ENCODE measurements at places on chromosomes 1 and 21. TPM values are rescaled to one million over a fixed set of nuclear protein-coding genes. Genes with fewer than 3 reads are reported as not detected.

- DNase-seq: no peak
These were observed 37.0 kb downstream of the NDUFS5 start for GRCh38 chr1:39063191-39063590.

GRCh38 chr1:50705041-50705440 lies 255.0 kb downstream of the FAF1 start:
- DNase-seq: no peak

- no peak for DNase-seq
These were observed 4.4 kb downstream of the ST3GAL3 start for GRCh38 chr1:43711524-43712386.

Gene C1orf116
- 1.3 TPM for total RNA-seq

DNA sequence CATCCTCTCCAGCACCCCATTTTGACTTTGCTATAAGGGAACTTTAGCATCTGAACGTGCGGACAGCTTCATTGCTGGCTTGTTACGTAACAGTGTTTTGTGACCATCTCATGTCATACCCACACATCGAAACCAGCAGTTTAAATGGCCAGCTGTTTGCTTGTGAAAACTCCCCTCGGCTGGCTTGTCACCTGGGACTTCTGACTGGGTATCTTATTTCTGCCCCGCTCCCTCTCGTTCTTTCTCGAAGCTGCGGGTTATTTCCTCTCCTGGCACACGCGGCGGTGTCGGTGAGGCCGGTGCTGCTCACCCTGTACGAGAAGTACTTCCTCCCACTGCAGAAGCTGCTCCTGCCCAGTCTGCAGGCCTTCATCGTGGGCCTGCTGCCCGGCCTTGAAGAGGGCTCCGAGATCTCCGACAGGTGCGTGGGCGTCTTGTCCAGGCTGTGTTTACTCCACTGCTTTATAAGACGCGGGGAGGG lies 43.5 kb downstream of the DOP1B start:
- no peak for DNase-seq

DNA sequence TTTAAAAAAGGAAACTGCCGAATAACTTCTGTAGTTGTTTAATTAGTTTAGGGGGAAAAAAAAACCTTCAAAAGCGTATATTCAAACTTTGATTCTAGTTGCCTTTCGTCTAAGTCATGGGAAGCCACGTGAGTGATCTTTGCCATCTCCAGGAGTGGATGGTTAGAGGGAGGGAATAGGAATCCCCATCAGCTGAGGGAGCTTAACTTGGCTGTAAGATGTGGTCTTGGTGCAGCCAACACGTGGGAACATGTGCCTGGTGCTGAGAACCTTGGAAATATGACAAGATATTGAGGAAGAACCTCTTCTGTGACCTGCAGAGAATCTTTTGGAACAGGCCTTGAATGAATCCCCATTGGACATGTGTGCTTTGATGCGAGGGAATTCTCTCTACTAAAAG lies 1.7 kb downstream of the BACE2 start:
- no peak for DNase-seq

Gene LCE1D
- total RNA-seq: not detected

GRCh38 chr1:227959325-227959860 lies 11.7 kb upstream of the WNT9A start:
- DNase-seq: no peak

Gene DIO1
- not detected for total RNA-seq

DNA sequence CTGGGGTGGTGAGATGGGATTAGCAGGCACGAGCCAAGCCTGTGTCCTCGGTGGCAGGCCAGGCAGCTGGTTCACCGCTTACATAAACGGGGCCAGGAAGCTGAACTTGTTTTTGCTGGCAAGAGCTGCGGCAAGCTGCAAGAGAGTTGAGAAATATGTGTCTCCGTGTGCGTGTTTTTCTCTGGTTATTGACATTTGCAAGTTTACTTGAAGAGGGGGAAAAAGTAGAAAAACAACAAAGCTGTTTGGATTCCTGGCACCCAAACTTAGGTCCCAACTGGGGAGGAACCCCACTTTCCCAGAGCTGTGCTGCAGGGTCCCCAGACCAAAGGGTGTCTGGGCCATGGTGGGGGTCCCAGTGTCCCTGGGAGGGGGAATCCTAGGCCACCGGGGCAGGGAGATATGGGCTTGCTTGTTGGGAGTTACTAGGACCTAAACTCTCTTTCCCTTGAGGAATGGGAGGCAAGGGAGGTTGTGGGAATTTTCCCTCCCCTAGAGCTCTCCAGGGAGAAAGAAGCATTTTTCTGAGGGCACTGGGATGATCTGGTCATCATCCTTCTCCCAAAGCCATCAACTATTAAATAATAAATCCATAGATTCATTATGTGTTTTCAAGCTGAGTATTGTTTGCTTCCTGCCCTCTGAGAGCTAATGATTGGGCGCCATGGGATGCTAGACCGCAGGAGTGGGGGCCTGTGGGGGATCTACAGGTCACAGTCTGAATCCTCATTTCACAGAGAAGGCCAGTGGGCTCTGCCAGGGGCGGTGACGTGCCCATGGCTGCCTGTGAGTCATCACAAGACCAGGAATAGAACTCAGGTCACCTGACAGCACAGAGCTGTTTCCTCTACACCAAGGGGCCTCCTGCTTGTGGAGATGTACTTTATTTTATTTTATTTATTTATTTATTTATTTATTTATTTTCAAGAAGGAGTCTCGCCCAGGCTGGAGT lies 14.8 kb downstream of the IL6R start:
- peak; percentile 80 for DNase-seq

DNA sequence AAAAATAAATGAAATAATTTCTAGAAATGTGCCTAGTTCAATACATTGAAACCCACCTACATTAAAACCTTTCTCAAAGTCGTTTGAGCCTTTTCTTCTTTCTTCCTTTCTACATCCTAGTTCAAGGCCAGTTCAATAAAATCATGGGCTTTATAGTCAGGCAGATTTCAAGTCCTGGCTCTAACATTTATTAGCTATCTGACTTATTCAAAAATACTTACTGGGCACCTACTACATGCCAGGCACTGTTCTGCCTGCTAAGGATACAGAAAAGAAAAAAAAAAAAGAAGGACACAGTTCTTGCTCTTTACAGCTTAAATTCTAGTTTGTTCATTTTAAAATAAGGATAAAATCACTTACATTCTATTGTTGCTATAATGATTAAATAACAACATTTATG lies 134.2 kb upstream of the FGGY start:
- DNase-seq: no peak

DNA sequence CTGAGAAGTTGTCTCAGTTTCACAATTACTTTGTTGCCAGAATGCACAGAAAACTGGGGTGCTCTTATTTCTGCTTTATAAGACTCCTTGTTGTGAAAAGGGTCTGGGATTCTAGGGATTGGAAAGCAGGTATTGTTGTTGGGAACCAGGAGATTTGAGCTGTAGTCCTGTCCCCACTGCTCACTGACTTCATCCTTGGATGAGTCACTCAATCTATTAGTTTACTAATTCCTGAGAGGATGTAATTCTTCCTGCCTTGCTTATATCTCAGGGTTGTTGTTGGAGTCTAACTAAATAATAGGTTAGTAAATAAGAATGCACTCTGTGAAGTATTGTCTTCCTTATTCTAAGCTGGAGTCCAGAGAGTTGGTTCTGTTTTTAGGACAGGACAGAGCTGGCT lies 172.5 kb upstream of the GALNT2 start:
- no peak for DNase-seq

Gene GABRD
- not detected for total RNA-seq

DNA sequence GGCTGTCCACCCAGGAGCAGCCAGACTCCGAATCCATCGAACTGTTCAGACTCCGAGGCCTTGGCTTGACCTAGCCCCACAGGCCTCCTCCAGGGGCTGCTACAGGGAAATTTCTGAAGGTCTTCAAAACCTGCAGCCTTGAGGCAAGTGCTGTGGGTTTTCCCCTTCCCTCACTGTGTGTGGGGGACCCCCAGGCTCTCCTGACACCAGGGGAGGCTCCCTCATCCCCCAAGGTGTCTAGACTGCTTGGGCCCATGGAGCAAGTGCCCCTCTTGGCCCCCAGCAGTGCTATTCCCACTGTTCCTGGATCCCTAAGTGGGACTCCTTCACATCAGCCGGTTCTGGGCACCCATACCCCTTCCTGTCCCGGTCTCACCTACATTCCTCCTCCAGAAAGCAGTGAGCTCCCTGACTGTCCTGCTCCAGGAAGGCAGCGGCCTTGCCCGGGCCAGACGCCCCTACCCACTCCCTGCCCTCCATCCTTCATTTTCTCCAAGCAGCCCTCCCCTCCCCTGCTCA lies 814 bp downstream of the PAQR7 start:
- no peak for DNase-seq

DNA sequence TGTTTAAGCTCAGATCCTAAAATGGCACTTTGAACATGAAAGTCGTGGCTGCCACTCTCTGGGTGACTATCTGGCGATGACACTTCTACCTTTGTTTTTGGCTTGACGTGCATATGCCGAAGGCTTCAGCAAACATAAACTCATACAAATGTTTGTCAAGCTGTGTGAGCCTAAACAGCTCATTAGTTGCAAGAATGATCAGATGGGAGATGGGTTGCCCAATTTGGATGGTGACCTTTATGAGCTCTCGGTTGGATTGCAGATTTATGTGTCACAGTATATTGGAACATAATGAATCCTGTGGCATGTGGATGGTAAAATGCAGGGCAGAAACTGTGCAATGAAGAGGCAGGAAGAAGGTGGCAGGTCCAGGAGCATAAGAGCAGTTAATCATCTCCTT lies 229.3 kb downstream of the DISC1 start:
- no peak for DNase-seq

- no peak for DNase-seq
These were observed 16.6 kb upstream of the RAP1A start for GRCh38 chr1:111602974-111603373.

Gene GJA4
- total RNA-seq: 64.2 TPM

Gene LCE1F
- total RNA-seq: not detected

DNA sequence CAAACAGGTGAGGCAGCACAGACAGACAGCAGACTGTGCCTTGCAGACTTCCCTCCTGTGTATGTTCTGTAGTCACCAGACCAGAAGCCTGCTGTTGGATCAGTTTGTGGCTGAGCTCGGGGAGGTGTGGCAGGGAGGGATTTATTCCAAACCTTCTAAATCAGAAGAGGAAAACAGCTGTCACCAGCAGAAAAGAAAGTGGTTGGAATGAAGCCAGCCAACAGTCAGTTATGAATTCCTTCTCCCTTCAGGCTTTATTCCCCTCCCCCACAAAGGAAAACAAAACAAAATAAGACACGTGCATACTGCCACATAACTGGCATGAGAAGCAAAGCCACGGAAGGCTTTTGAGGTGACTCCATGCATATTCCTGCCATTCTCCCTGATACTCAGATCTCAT lies 19.0 kb upstream of the PIGV start:
- DNase-seq: no peak

DNA sequence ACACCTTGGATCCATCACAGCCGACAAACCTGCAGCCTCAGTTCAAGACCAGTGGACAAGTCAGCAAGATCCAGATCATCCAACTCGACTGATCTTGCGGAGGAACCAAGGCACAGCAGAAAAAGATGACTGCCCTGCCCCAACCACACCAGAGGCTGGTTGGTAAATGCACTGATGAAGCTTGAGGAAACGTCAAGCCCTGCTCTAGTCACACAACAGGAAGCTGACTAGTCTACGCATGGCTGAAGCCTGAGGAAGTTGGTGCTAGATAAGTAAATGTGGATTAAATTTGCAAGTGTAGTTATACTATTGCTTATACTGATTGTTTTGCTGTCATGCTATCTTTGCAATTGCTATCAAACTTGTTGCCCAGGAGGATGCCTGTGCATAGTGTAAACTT lies 89.0 kb downstream of the LIPI start:
- DNase-seq: no peak

DNA sequence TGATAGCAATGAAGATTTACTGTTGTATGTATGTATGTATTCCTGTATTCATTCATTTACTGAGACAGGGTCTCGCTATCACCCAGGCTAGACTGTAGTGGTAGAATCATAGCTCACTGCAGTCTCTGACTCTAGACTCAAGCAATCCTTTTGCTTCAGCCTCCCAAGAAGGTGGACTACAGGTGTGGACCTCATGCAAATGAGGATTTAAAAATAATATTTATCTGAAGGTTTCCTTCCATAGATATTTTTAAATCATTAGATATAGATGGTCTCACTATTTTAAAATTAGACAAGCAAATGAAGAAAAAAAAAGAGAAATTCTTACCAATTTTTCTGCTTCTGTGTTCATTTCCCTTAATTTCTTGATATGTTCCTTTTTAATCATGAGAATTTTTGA lies 27.0 kb downstream of the MIXL1 start:
- DNase-seq: no peak

DNA sequence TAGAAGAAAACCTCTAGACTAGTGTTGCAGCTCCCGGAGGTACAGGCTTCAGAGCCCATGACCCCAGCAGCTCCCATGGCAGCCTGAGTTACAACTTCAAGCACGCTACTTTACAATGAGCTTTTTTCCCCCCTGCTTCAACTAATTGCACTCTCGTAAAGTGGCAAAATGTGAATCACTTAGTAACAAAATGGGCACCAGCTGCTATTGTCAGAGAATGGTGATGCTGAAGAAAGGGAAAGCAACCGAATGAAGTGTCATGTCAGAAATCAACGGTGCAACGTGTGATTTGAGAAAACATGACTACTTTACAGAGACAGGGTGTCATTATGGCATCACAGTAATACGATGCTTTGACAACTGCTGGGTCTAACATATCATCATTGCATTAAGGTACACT lies 40.5 kb downstream of the ESRRG start:
- no peak for DNase-seq

DNA sequence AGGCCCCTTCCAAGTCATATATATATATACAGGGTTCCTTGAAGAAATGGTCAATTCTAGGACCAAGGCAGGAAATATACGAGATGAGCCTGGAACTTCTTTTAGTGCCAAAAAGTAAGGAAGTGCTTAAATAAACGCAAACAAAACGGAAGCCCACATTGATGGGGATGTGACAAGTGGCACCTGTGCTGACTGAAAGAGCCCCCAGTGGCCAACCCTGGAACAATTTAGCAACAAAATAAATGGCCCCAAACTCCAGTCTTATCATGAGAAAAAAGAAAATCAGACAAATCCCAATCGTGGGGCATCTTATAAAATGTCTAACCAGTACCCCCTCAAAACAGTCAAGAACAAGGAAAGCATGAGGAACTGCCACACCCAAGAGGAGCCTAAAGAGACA lies 17.7 kb downstream of the PLA2G5 start:
- DNase-seq: no peak
